Fibroblast of upper back skin (primary cell): ENCODE measurements at places on chromosomes 5 and 9.
A peak's percentile ranks its signal among the peaks of the same experiment; 100 is the strongest.

DNA sequence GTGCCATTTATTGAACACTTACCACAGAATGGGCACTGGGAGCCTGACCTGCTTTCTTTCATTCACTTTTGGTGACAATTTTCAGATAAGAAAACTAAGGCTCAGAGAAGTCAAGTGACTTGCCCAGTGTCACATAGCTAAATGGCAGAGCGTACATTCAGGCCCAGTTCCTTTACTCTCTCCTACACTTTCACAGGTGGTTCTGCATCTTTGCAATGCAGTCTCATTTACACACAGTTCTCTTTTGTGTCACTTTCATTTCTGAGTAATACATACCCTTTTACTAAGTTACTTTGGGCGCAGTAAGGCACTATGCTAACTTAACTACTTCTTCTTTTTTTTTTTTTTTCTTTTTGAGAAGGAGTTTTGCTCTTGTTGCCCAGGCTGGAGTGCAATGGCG, 8.3 kb downstream of the NFIL3 start:
- DNase-seq = no peak

- DNase-seq = no peak
Measured at GRCh38 chr9:126307322-126308061, 19.1 kb upstream of the MVB12B start.

GRCh38 chr9:109967651-109968642, 187.9 kb downstream of the PALM2AKAP2 start:
- no peak for DNase-seq

DNA sequence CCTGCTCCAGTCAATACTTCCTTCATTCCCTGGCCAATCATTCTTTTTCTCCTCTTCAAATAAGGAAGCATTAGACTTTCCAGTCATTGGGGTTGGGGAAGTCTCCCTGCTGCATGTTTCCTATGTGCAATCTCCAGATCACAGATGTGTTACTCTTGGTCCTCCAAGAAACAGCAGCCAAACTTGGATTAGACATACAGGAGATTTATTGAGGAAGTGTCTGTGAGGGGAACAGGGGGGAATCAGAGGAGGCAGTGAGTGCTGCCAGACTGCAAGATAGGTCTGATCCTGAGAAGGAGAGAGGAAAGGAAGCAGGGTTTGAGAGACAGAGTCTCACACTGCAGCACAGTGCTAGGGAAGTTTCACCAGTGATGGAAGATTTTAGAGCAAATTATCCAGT, 40.6 kb upstream of the SLIT3 start:
- peak; percentile 30 for DNase-seq

DNA sequence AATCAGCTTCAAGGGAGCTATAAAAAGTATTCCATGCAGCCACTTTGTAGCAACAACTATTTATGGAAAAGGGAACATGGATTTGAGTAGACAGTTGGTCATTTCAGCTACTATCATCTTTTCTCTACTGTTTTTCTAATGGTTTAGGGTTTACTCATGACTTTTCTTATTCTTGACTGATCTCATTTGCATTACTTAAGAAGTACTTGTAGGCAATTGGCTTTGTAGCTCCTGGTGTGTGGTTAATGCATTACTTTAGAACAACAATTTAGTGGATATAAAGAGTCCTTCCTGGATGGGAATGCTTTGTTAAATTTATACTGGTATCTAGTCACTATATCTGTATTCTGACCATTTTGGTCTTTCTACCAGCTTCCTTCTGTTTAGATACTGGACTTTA, 59.8 kb upstream of the NTRK2 start:
- no peak for DNase-seq

DNA sequence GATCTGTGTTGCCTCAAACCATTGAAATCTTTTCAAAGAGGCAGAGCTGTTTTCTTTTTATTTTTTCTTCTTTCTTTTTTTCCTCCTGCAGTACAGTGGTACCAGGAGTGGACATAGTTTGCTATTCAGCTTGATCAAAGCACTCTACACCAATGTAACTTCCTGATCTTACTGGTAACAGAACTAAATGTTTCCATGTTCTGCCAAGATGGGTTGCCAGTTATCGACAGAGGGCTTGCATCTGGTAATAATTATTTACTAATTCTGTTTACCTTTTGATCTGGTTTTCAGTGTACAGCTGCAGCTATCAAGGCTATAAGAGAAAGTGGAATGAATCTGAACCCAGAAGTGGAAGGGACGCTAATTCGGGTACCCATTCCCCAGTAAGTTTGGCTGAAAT, 26.8 kb downstream of the MRRF start:
- no peak for DNase-seq

GRCh38 chr9:92711146-92711545, 41.2 kb upstream of the IPPK start:
- no peak for DNase-seq

GRCh38 chr9:107213080-107213479, 70.0 kb upstream of the RAD23B start:
- DNase-seq = no peak

GRCh38 chr5:181124526-181124925, 6.4 kb downstream of the OR2V1 start:
- no peak for DNase-seq

DNA sequence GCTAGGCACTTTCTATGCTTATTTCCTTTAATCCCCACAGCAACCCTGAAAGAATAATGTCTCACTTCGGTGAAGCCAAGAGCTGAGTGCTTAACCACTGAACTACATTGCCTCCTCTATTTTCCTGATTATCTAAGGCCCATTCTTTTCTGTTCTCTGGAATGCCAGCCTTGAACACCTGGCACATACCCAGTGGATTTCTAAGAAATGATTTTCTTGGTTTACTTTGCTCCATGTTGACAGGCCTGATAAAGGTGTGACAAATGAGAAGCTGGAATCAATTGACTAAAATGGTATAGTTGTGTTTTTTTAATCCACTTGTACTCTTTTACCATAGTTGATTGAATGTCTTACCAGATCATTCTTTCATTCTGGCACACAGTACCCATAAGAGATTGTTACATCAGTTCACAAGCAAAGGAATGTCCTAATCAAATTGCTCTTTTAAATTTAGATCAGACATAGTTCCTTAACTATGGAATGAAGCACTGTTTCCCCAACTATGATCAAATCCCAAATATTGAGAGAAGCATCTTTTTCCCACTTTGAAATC, 9.0 kb upstream of the ENC1 start:
- no peak for DNase-seq

DNA sequence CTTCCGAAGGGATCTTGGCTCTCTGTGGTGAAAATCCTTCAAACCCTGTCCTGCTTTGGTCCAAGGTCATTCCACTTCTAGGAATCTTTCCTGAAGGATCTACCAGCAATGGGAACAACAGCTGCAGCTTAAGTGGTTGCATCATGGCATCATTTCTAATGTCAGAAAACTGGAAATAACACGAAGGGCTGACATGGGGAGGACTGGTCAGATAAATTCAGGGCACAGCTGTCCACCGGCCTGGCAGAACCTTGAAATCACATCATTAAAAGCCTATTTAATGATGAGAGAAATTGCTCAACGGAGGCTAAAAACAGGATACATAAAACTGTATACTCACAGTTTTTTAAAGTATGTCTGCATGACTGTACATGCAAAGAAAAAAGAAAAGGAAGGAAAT, 28.3 kb downstream of the OLFML2A start:
- DNase-seq = no peak
